ENCODE measurements at places on chromosomes 4 and X.

GRCh38 chr4:139603576-139604410 lies 47.8 kb upstream of the SETD7 start:
- DNase-seq = no peak

DNA sequence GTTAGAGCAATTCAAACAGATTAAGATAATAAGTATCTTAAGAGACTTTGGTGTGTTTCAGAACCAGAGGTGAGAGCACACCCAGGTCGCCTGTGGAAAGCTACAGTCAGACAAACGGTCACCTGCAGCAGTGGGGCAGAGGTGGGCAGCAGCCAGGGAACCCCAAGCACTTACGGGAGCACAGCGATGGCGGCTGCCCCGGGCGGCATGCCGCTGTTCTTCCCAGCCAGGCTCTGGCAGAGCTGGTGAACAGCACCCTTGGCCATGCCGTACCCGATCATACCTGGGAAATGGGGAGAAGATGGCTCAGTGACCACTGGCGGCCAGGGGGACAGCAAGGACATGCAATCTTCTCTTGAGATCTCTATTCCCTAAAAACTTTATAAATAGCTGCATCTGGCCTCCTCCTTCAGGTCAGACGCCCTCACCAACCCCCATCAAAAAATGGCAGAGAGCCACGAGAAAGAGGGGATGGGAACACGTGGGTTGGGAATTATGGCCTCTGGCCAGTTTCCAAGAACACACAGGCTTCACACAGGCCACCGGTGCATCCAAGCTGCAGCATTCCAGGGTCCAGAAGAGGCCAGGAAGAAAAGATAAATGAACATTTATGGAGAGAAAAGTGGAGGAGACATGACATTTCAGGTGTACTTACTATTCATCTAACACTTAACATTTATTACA lies 19.7 kb downstream of the QDPR start:
- DNase-seq = no peak

DNA sequence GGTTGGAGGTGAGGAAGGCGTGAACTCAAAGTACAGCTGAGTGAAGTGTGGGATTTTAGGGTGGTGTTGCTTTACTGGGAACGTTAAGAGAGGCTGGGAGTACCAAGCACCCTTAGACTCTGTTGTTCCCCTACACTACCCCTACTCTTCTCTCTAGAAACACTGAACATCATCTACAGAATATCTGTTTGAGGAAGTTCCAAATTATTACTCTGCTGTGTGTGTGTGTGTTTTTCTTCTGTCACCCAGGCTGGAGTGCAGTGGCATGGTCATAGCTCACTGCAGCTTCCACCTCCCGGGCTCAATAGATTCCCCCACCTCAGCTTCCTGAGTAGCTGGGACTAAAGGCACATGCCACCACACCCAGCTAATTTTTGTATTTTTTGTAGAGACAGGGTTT lies 76.7 kb upstream of the AP1S2 start:
- DNase-seq = no peak

- DNase-seq = no peak
These were observed 167.5 kb upstream of the USP38 start for GRCh38 chr4:143017210-143017609.

- no peak for DNase-seq
These were observed 116.5 kb upstream of the IQCM start for GRCh38 chr4:149932188-149932587.

GRCh38 chr4:122826079-122826527 lies 528 bp upstream of the FGF2 start:
- DNase-seq = no peak
